Central memory CD4-positive, alpha-beta T cell (primary cell): ENCODE measurements at places on chromosomes 1 and 21.

DNA sequence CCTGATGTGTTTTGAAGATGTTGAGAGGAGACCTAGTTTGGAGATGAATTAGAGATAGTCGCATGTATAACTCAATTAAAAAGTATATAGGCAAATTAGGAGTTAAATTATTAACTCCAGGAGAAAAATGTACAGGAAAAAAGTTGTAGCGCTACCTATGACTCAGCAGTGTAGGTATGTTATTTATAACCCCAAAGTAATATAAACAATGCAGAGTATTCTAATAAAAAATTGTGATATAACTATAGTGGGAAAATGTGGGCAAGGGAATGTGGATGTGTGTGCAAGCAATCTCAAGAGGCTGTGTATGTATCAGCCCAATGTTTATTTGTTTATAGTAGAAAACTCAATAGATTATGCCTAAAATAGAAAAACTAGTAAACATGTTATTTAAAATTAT, 144.5 kb downstream of the BRINP2 start:
- no peak for DNase-seq

DNA sequence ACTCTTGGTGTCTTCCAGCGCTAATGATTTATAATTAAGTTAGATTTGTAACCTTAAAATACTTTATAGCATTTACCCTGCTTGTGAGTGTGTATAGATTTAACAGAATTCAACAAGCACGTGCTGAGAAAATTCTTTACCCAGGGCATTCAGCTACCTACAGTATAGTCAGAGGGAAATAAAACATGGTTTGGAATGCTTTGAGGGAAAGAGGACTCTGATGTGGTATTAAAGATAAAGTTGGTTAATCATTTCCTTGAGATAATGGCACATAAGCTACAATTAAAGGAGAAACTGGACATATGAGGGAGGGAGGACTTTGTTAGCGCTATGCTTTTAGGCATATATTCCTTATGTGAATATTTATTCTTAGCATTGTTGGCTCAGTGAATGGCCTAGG, 26.4 kb upstream of the IL12RB2 start:
- DNase-seq, result no peak

- no peak for DNase-seq
Observed at GRCh38 chr1:78408192-78408591, 82.6 kb upstream of the PTGFR start.

DNA sequence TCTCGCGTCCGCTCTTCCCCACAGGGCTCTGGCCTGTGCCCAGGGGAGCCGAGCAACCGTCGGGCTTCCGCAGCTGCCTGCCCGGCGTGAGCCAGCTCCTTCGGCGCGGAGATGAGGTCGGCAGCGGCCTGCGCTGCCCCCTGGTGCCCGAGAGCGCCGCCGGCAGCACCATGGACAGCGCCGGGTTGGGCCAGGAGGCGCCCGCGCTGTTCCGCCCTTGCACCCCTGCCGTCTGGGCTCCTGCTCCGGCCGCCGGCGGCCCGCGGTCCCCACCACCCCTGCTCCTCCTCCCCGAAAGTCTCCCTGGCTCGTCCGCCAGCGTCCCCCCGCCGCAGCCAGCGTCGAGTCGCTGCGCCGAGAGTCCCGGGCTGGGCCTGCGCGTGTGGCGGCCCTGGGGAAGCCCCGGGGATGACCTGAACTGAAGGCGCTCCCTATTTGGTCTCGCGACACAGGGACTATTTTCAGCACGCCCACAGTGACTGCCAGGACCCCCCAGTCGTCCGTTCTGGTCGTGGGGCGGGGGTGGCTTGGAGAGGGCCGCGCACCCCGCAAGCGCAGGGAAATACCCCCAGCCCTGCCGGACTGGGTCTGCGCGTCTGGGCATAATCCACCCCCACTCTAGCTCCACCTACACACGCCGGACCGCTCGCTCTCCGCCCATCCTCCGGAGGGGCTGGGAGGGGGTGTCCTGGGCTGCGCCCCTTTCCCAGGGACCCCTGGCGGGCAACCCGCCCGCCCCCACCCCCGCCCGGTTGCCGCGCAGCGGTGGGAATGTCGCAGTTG, 1.3 kb downstream of the HES3 start:
- peak; percentile 70 for DNase-seq

GRCh38 chr1:30892671-30893073, 15.9 kb downstream of the SDC3 start:
- DNase-seq, result no peak

GRCh38 chr1:37040773-37041172, 6.5 kb upstream of the GRIK3 start:
- DNase-seq, result no peak

DNA sequence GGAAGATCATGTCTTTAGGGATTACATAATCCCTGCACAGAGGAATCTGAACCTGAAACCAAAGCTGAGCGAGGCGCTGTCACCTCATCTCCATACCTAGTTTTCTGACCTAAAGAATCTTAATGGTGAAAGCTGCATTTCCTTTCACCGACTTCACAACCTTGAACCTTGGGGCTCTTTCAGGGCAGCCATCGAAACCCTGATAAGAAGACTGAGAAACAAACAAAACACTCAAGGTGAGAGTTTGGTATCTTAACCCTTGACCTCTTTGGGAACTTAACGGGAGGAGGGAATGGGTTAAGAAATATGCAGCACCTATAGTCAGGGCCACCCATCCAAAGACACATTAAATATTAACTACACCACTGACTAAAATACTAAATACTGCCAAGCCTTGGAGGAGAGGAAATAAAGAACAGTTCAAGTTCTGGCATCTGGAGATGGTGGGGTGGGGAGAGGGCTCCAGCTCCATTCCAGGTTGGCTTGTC, 2.0 kb downstream of the C1orf116 start:
- DNase-seq, result no peak

DNA sequence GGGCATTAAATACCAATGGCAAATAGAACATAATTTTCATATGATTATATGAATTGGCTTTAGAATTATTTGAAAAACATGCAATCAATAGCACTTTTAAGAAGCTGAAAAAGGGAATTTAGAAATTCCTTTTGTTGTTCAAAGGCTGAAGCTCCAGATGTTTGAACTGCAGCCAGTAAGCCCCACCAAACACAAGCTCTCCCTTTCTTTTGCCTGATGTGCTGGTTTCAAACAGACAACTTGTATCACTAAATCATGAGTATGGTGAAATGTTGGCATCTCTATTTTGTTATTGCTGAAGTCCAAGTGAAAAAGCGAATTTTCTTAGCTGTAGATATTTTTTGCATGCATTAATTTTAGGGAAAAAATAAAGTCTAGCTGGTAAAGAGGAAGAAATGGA, 27.5 kb upstream of the NCAM2 start:
- no peak for DNase-seq

- DNase-seq, result no peak
Observed at GRCh38 chr21:15653710-15654109, 76.1 kb upstream of the USP25 start.

- DNase-seq, result no peak
Observed at GRCh38 chr1:71087060-71087459, 6.2 kb upstream of the ZRANB2 start.

DNA sequence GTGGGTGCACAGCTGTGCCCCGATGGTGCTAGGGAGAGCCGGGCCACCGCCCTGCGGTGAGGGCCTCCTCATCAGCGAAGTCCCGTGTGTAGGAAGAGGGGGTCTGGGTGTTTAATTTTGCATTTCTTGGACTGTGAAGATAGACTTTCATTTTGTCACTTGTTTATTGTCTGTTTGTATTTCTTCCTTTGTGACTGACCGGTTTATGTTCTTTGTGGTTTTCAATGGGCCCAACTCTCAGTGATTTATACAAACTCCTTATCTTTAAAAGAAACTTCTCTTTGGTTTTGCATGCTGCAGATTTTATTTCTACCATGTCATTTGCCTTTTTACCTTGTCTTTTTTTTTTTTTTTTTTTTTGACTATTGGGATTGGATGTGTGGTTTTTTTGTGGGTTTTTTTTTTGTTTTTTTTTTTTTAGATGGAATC, 65.1 kb downstream of the COL18A1 start:
- DNase-seq, result no peak

DNA sequence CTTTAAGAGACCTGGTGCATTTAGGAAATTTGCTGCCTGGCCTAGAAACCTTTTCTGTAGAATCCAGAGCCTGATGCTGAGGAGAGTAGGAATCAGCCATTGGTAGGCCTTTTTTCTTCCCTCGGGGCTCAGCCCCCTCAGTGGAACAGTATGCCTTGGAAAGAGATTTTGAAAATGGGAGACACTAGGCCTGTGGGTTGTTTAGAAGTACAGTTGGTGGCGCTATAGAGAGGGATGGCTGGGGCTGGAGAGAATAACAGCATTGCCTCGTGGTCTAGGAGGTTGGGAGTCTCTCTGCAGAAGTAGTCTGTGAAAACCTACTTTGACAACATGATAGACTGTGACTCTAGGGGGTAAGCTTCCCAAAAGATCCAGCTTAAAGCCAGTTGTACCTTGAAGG, 8.2 kb downstream of the KIF2C start:
- no peak for DNase-seq

DNA sequence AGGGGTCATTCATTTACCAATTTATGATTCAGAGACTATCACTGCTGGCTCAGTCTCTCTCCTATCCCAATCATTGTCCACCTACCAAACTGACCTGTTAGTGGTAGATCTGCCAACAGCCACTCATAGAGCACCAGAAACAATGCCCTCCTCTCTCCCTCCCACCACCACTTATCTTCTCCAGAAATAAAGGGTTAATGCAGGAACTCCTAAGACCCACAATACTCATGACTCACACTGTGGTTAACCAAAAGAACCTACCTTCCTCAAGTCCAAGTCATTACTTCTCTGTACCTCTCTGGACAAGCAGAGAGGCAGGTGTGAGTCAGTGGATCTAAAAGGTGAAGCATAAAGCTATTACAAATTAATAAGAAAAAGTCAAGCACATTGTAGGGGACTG, 40.9 kb upstream of the CAMK1G start:
- DNase-seq, result no peak

DNA sequence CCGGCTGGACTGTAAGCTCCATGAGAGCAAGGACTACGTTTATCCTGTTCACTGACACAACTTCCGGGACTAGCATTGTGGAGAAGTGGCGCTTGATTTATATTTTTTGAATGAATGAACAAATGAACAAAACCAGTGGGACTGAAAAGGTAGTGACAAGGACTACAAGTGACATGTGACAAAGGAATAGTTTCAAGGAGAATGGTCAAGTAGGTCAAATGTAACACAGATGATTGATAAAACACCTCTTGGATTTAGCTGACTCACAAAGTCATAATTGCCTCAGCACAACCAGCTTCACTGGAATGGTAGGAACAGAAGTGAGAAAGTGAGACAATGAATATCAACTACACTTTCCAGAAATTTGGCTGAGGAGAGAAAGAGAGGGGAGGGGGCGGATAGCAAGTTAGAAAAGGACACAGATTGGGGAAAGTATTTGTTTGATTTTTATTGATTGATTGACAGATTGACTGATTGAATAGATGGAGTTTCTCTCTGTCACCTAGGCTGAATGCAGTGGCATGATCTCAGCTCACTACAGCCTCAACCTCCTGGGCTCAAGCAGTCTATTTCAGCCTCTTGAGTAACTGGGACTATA, 14.2 kb downstream of the MTF1 start:
- DNase-seq, result no peak

- DNase-seq, result no peak
Observed at GRCh38 chr1:116258668-116259419, 114.2 kb upstream of the ATP1A1 start.

DNA sequence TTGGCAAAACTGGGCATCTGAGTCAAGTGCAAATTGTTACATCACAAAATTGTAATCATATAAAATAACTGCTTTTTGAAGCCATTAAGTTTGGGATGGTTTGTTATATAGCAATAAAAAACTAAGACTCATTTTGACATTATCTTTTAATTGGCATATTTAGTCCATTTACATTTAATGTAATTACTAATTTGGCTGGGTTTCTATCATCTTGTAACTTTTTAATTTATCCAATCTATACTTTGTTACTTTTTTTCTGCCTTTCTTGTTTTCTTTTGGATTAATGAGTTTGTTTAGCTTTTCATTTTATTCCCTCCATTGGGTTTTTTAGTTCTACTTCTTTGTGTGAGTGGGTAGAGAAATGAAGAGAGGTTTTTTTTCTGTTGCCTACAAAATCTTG, 76.3 kb downstream of the DRAM2 start:
- no peak for DNase-seq

DNA sequence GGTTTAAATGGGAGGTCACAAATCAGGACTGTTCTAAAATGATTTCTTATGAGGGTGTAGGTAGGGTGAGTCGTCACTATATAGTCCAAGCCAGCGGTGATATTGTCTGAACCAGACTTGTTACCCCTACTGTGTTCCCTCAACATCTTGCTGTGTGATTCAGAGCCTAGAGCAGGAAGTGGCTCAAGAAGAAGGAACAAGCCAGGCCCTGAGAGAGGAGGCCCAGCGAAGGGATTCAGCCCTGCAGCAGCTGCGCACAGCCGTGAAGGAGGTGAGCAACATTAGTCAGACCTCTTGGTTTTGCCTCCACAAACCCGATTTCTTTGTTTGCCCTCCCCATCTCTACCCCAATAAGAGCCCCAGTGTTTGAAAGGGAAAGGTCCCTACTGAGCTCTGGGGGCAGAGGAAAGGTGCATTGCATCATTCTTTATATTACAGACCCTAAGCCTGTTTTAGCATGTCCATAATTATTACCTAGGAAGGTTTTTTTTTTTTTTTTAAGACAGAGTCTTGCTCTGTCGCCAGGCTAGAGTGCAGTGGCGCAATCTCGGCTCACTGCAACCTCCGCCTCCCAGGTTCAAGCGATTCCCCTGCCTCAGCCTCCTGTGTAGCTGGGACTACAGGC, 5.0 kb upstream of the SH3BGRL3 start:
- no peak for DNase-seq

GRCh38 chr1:31955917-31956736, 18.0 kb upstream of the PTP4A2 start:
- peak; percentile 79 for DNase-seq

- no peak for DNase-seq
Observed at GRCh38 chr1:243407284-243408018, 151.6 kb downstream of the SDCCAG8 start.

- DNase-seq, result no peak
Observed at GRCh38 chr1:178733972-178734371, 8.9 kb downstream of the RALGPS2 start.

DNA sequence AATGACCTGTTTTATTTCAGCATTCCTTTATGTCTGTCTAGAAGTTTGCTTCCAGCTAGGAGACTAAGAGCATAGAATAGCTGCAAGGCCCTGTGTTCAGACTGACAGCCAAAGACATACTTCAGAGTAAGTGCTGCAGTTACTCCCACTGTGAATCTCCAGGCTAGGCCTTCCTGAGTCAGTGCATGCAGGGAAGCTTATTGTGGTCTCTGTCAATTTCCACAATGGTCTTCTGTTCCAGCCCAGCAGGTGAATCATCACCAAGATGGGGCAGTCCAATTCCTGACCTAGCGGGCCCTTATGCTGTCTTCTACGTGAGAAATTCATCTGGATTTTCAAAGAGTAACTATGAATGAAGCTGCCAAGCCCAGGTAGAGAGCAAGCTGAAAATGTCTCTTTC, 146.3 kb upstream of the C8B start:
- no peak for DNase-seq

DNA sequence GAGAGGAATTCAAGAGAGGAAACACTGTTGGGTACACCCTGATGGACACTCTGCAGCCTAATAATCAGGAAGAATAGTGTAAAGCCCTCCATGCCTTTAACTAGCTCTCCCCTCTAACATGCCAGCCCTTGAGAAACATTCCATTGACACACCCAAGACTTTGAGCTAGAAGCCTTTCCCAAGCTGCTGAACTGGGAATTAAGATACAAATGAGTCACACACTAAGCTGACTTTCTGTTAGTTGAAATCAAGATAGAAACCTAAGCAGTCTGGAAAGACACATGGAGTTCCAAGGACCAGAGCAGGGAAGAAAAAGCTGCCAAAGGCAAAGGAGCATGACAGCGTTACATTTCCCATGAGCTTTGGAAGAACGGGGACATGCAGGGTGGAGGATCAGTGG, 380.8 kb downstream of the NPHP4 start:
- DNase-seq, result no peak

- no peak for DNase-seq
Observed at GRCh38 chr1:68448365-68448764, 1.4 kb downstream of the RPE65 start.
